ENCODE measurements at places on chromosomes 1 and 21.

DNA sequence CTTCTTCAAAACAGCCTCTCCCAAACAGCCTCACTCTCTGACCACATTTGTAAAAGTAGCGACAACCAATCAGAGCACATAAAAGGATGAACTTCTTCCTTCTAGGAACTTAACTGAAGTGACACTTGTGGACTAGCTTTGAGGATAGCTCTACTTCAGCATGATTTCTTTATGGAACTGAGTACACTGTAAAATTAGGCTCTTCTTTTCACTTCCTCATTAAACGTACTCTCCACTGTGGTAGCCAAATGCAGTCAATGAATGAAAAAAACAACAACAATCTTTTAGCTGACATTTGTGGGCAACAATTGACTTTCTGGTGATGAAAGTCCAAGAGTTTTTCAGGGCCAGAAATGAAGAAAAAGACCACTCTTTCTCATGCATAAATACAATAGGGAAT is 9.6 kb downstream of the LRRC53 start:
- no peak for DNase-seq

DNA sequence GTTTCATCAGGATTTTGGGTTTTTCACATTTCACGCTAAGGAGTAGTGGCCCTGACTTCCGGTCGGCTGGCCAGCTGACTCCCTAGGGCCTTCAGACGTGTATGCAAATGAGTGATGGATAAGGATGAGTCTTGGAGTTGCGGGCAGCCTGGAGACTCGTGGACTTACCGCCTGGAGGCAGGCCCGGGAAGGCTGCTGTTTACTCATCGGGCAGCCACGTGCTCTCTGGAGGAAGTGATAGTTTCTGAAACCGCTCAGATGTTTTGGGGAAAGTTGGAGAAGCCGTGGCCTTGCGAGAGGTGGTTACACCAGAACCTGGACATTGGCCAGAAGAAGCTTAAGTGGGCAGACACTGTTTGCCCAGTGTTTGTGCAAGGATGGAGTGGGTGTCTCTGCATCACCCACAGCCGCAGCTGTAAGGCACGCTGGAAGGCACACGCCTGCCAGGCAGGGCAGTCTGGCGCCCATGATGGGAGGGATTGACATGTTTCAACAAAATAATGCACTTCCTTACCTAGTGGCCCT is 23.1 kb upstream of the TNFRSF1B start:
- no peak for DNase-seq

DNA sequence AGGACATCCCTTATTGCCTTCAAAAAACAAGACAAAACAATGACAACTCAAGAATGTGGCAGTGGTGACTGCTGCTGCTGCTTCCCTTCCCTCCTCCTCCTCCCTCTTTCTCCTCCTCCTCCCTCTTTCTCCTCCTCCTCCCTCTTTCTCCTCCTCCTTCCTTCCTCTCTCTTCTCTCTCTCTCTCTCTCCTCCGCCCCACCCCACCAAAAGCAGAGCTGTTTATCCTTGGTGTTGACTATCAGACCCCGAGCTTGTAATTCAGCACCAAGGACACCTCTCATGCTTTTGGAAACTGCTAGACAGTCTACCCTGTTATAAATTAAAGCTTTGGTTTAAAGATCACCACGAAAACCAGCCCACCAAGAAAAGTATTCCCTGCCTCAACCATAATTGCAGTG is 72.4 kb upstream of the IFNAR2 start:
- DNase-seq = peak; percentile 20

DNA sequence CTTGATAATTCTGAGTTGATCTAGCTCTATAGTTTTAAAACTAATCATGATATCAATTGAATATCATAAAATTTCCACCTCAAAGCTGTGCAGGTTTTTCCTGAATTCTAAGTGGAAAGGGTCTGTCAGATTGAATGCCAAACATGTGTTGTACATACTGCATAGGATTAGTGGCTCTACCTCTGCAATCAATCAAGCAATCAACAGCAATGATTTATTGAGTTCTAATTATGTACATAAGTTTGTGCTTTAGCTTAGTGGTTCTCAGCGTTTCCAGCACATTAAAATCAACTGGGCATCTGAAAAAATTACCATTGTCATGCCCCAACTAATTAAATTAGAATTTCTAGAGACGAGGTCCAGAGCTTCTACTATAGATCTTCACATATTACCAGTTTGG is 251.5 kb downstream of the BACH1 start:
- no peak for DNase-seq

- DNase-seq = peak; percentile 25
Measured at GRCh38 chr21:40120940-40121575, 253.8 kb downstream of the PCP4 start.

- DNase-seq = no peak
Measured at GRCh38 chr1:25245393-25245792, 1.9 kb downstream of the RSRP1 start.

GRCh38 chr21:43006874-43007208 is 32.5 kb downstream of the PKNOX1 start:
- DNase-seq = no peak

- DNase-seq = no peak
Measured at GRCh38 chr1:230821346-230821745, 47.0 kb downstream of the C1orf198 start.

GRCh38 chr1:54546651-54547401 is 1.2 kb upstream of the ACOT11 start:
- DNase-seq = no peak

GRCh38 chr1:97041026-97041425 is 319.4 kb downstream of the PTBP2 start:
- no peak for DNase-seq

- DNase-seq = no peak
Measured at GRCh38 chr21:33492571-33492970, 1.1 kb upstream of the DNAJC28 start.

- no peak for DNase-seq
Measured at GRCh38 chr1:178564086-178564782, 51.3 kb downstream of the TEX35 start.

- DNase-seq = no peak
Measured at GRCh38 chr1:57517587-57518374, 93.9 kb upstream of the DAB1 start.

- no peak for DNase-seq
Measured at GRCh38 chr21:34881421-34881820, 167.7 kb downstream of the RUNX1 start.

DNA sequence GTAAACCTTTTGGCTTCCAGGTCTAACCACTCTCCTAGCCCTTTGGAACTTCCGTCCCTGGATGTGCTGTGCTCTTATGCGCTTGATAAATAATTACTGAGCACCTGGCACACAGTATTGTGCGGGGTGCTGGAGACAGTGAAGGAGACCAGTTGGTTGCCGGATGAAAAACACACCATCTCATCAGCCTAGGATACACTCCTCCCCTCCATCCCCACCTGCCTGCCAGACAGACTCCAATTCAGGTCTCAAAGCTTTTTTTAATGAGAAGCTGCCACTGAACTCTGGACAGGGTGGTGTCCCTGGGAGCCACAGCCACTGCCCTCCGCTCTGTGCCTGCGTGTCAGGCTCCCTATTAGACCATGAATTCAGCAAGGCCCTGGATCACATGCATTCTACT is 9.2 kb downstream of the GNB1 start:
- no peak for DNase-seq

GRCh38 chr1:77134359-77134758 is 84.9 kb downstream of the PIGK start:
- no peak for DNase-seq

- no peak for DNase-seq
Measured at GRCh38 chr1:150596095-150596892, 16.9 kb upstream of the MCL1 start.

- DNase-seq = no peak
Measured at GRCh38 chr1:228148196-228148861, 1.4 kb upstream of the GJC2 start.

GRCh38 chr1:182786223-182786994 is 3.2 kb upstream of the NPL start:
- DNase-seq = peak; percentile 36

GRCh38 chr1:155044365-155044764 is 6.8 kb upstream of the ADAM15 start:
- DNase-seq = no peak

DNA sequence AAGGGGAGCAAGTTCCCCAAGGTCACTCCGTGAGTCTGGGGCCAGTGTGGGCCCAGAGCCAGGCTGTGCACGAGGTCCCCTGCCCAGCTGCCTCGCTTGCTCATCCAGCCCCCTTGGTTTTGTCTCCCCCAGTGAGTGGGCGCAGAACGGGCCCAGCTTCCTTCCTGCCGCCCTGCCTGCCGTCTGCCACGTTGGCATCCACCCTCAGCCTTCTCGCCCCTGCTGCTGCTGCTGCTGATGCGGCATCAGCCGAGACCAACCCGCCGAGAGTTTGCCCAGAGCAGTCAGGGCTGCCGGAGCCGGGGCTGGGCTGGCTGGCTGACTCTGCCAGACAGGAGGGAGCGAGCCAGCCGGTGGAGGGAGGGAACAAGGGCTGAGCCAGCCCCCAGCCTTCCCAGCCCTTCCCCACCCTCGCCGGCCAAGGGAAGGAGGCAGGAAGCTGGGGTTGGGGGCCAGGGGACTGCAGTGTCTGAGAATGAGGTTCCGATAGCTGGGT is 31.4 kb upstream of the WASF2 start:
- DNase-seq = no peak

DNA sequence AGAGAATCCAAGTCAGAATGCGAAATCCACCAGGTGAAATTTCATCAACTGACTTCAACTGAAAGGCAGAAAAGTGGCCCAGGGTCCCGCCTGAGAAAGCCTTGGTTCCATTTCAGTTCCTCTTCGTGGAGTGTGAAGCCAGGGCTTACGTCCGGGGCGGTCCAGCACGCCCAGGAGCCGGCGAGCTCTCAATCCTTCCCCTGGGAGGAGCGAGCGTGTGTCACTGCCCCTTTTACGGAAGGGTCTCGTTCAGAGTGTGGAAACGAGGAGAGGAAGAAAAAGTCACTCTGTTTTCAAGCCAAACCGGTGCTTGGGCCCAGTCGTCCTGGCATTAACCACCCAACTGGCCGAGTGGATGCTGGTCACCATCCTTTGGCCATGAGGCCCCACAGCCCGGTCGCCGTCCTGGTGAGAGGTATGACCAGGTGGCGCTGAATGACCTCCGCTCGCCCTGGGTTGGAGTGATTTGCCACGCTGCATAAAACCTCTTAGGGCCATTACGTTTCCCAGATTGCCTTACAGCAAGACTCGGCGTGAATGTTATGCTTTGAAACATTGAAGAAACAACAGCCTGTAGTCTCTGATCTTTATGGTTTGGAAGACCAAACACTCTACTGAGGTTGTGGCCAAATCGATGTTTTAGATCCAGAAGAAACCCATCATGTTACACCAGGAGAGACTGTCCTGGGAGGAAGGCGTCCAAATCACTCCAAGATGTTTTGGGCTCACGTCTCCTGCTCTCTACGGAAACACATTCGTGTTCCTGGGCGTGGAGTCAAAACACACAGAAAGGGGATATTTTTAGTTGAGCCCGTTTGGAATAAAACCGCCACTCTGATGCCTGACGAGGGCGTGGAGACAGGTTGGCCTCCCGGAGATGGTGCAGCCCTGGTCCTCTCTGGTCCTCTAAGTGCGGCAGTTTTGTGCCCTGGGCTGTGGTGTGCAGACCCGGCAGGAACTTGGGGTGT is 93.6 kb upstream of the ACTRT2 start:
- no peak for DNase-seq

GRCh38 chr1:42679364-42679983 is 2.7 kb upstream of the YBX1 start:
- no peak for DNase-seq

GRCh38 chr21:43865540-43866259 is 677 bp downstream of the AGPAT3 start:
- no peak for DNase-seq
